ENCODE measurements at places on chromosomes 11 and 22. TPM values are rescaled to one million over a fixed set of nuclear protein-coding genes. Genes with fewer than 3 reads are reported as not detected.
A peak's percentile ranks its signal among the peaks of the same experiment; 100 is the strongest.

GRCh38 chr22:49754696-49755630 is 72.7 kb downstream of the BRD1 start:
- DNase-seq = no peak

- no peak for DNase-seq
Observed at GRCh38 chr11:104091281-104092096, 55.0 kb downstream of the DDI1 start.

H19 gene
- total RNA-seq = 78.8 TPM

DNA sequence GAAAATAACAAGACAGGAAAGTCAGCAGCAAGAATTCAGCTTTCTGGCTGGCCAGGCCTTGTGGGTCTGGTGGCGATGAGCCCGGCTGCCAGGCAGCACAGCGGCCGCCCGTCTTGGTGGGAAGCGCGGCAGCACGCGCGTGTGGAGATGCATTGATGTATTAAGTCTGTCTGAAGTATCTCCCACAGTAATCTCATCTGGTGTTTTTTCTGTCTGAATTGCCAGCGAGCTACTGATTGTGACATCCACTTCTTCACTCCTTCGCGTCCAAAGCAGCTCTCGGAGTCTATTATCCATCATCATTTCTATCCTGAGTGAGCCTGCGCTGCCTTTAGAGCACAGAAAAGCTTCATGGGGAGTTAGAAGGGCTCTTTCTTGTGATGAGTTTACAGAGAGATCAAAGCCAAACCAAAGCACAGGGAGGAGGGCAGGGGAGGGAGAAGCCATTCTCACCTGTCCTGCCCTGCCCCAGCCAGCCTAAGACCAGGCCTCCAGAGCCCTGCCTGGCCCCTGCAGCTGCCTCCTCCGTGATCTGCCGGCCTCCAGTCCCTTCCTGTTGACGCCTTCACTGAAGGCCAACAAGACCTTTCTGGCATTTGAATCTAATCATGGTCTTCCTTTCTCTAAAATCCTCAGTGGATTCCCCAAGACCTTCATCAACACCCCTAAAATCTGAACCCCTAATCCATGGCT is 1419.0 kb downstream of the TBC1D22A start:
- DNase-seq = no peak

- no peak for DNase-seq
Observed at GRCh38 chr11:20355221-20356219, 8.0 kb upstream of the HTATIP2 start.

TRPC6 gene
- not detected for total RNA-seq

GRCh38 chr11:77886401-77886800 is 65.5 kb downstream of the AAMDC start:
- DNase-seq = no peak

- DNase-seq = no peak
Observed at GRCh38 chr11:2975594-2975993, 16.5 kb downstream of the NAP1L4 start.

SEC14L6 gene
- 5.8 TPM for total RNA-seq

GRCh38 chr11:8917157-8917825 is 6.3 kb downstream of the AKIP1 start:
- DNase-seq = peak; percentile 74

ZBTB16 gene
- 0.08 TPM for total RNA-seq

GRCh38 chr11:77109236-77110019 is 6.8 kb downstream of the OMP start:
- DNase-seq = no peak

NCF4 gene
- total RNA-seq = not detected

DNA sequence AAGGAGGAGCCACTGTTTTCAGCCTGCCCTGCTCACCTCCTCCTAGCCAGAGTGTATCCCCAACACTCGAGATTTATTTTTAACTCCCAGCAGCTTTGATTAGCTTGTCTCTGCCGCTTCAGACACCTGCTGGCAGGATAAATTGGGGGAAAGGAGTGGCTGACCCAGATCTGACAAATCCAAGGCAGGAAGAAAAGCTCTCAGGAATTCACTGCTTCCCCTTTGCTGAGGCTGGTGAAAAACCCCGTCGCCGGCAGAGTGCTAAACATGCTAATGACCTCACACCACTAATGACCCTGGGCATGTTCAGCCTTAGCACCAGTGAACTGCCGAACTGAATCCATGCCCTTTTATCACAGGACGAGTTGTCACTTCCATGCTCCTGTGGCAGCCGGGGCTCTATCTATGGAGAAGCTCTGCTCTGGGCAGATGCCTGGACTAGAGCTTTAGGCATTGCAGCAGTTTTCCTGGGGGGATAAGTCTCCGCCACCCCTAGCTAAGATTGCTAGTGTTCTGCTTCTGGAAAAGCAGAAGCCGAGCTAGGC is 52.2 kb downstream of the FEZ1 start:
- no peak for DNase-seq

GRCh38 chr11:39571081-39571480 is 1888.4 kb downstream of the LRRC4C start:
- DNase-seq = no peak

DNA sequence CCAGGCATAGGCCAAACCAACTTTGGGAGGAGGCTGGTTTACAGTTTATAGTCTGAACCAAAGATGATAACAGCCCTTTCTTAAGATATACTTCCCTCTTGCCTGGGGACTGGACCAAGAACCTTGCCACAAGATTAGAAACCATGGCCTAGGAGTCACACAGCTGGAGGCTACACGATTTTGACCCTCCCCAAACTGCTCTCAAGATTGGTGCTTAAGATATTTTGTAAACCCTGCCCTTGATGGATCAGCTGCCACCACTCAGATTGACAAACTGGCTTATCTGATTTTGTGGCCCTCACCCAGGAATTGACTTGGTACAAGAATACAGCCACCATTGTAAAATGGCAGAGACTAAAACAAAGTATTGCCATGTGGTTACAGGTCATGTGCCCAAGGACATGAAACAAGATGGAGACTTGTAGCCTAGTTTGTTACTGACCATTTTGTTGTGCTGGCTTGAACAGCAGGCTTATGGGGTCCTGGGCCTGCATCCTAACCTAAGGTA is 17.4 kb upstream of the EI24 start:
- DNase-seq = no peak

RASGRP2 gene
- total RNA-seq = 0.41 TPM

CARD16 gene
- total RNA-seq = not detected

DNA sequence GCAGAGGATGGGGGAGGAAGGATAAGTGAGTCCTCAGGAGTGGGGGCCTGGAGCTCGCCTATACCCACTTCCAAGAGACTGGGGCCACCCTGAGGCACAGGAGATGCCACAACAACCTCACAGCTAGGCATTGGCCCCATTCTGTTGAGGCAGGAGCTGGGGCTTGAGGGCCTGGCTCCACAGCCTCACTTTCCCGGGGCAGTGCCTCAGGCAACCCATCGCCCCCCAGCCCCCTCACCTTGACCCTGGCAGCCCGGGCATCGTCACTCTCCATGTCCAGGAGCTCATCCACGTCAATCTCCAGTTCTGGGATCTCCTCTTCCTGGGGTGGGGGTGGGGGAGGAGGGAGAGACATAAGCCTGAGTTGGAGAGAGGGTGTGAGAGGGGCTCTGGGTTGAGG is 1.8 kb downstream of the PPP1R14B start:
- DNase-seq = no peak

GRCh38 chr11:27088353-27088752 is 47.7 kb downstream of the BBOX1 start:
- peak; percentile 7 for DNase-seq

PIWIL4 gene
- total RNA-seq = 1.8 TPM

- no peak for DNase-seq
Observed at GRCh38 chr22:21098099-21098671, 52.4 kb downstream of the LRRC74B start.

NAALADL1 gene
- 21.7 TPM for total RNA-seq

TSSK2 gene
- not detected for total RNA-seq

Measured in kidney epithelial cell (primary cell).